ENCODE measurements at places on chromosomes 6 and 20.
A peak's percentile ranks its signal among the peaks of the same experiment; 100 is the strongest.

DNA sequence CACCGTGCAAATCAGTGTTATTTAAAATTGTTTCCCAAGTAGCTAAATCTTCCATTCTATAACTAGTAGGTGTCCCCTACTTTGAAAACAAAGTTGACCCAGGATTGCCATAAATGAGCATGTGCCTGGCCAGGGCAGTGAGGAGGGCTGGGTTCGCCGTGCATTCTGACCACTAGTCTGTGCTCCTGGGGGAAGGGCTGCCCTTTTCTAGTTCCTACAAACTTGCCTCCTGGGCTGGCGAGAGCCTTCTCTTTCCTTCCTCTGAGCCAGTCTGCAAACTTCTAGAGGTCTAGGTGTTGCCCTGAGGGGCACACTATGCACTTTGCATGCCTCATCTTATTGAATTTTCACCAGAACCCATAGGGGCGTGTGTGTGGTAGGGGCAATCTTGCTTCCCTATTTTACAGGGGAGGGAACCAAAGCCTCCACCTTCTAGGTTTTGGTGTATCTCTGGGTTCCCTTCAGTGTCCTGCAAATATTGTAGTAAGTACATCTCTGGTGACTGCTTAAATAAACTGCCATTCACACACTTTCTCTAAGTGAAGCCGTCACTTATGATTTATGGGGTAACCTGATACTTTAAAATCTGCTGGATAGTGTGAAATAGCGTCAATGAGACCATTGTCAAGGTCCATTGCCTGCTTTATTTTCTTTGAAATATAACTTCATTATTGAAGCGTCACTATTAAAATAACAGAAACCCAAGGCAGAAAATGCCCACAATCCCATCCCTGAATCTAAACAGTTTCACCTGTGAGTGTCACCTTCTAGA, 42.2 kb downstream of the CDH26 start:
- DNase-seq, result peak; percentile 32

DNA sequence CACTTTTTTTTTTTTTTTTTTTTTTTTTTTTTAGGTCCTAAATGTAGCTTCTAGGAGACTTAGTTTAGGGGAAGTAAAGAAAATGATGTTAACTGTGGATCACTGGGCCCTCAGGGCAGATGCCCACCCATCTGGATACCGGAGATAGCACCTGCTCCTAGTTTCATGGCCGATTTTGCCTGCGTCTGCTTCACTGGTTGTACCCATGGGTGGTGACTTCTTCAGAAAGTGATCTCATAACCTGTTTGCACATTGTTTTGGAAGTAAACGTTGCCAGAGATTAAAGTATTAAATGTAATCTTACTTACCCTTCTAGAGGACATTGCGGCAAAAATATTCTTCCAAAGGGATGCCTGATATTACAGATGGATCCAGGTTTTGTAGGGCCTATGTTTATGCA, 79.8 kb upstream of the SGK1 start:
- no peak for DNase-seq

GRCh38 chr6:125985522-125985921, 818 bp upstream of the TRMT11 start:
- DNase-seq, result no peak

DNA sequence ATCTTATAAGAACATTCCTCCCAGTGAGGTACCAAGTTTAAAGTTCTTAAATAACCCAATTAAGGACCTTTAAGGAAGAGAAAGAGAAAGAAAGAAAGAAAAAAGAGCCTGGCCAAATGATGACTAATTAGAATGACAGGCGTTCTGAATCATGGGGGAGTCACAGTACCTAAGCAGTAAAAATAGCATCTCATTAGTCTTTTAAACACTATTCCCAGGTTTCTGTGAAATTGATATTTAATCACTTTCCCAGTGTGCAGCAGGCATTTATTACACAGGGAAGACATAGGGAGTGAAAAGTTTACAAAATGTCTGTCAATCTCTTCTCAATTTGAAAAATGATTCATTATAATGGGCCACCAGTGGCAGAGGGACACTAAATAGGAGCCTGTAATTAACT, 251.4 kb upstream of the MANEA start:
- no peak for DNase-seq

GRCh38 chr6:80158478-80158989, 52.1 kb downstream of the BCKDHB start:
- no peak for DNase-seq

GRCh38 chr6:11419763-11420453, 117.6 kb upstream of the TMEM170B start:
- no peak for DNase-seq

- DNase-seq, result no peak
Measured at GRCh38 chr20:34644951-34645350, 31.9 kb downstream of the PIGU start.

- no peak for DNase-seq
Measured at GRCh38 chr20:15176929-15177328, 839.5 kb upstream of the FLRT3 start.

Data from NCI-H2107 (cell line).